ENCODE measurements at places on chromosomes 5 and 9.
A peak's percentile ranks its signal among the peaks of the same experiment; 100 is the strongest.

DNA sequence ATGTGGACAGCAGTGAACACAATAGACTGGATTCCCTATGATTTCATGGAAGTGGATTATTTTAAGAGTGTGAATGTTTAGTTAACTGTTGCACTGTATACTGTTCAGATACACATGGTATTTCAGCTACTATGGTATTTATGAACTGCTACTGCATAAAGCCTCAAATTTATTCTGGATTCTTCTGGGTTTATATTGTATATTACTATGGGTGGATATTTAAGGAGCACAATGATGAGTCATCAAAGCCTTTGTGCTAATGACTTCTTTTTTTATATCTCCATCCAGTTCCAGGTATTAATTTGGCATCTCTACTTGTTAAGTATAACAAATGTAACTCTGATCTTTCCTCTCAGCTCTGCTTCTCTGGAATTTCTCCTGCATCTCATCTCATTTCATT is 6.8 kb downstream of the KDM4C start:
- no peak for DNase-seq

DNA sequence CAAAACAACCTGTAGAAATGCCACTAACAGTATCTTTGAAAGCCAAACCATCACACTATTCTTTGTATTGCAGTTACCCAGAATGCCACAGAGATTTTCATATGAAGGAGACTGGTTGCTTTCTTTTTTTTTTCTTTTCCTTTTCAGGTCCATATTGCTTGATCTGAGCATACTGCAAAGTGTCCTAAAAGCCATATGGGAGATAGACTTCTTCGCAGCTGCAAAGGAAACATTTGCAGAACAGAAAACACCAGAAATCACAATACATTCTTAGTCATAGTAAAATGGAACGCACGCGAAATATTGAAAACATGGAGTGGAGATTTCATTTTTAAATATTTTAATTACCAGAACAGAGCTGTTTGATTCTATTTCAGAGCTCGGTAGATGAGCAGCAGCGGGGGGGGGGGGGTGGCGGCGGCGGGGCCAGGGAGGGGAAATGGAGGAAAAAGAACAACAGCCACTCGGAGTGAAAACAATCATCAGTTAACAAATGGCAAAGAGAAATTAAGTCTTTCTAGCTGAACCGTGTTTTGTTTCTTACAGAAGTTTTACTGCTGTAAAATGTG is 284.1 kb downstream of the NFIB start:
- DNase-seq, result no peak

- DNase-seq, result no peak
Observed at GRCh38 chr5:176570044-176570443, 20.9 kb downstream of the CDHR2 start.

DNA sequence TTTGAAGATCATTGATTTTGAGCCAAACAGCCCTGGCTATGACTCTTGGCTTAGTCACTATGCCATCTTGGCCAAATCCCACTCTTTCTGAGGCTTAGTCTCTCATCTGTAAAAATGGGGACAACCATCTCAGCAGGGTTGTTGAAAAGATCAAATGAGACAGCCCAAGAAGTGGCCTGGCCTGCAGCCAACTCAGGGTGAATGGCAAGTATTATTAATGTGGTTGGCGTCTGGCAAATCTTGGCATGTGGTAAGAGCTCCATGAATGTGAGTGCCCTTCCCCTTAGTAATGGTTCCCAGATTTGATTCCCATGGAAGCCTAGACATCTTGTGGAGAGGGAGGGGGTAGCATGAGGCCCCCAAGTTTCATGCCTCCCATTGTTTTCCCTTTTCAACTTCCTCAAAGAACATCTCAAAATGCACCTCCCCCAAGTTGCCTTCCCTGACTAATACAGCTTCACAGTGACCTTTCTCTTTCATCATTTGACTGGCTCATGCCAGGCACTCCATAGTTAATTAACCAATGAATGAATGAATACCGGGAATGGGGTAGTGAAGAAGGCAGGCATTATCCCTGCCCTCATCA is 11.8 kb upstream of the TGFBI start:
- no peak for DNase-seq

DNA sequence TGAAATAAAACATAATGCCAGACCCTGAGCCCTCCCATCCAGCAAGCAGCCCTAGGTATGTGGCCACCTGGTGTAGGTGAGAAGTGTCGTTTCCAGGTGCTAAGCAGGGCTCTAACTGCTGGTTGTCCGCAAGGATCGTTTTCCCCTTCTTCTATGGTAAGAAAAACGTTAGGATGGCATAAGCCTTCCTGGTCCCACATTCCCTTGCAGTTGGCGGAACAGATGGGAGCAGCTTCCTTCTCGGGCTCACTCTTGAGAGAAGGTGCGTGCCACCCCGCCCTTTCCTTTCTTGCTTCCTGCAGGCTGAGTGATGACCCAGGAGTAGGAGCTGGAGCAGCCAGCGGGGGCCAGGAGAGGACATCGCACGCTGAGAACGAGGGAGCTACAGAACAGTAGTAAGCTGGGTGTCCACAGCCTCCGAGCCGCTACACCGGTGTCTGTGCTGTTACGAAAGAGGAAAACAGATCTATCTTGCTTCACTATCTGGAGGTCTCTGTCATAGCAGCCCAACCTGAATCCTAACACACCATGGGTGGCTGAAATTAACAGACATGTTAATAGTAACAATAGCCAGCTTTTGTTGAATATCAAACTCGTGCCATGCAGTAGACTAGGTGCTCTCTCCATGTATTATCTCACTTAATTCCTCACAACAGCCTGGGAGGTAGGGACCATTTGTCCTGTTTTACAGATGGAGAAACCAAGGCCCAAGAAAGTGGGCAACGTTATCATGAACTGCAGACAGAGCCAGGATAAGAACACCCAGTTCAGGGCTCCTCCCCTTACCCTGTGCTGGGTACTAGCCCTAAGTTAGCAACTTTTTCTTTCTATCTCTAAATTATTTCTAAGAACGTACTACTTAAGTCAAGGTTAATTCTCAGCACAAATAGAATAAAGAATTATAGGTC is 139.8 kb downstream of the COL23A1 start:
- no peak for DNase-seq

GRCh38 chr9:90773617-90774016 is 28.0 kb upstream of the SYK start:
- DNase-seq, result no peak

DNA sequence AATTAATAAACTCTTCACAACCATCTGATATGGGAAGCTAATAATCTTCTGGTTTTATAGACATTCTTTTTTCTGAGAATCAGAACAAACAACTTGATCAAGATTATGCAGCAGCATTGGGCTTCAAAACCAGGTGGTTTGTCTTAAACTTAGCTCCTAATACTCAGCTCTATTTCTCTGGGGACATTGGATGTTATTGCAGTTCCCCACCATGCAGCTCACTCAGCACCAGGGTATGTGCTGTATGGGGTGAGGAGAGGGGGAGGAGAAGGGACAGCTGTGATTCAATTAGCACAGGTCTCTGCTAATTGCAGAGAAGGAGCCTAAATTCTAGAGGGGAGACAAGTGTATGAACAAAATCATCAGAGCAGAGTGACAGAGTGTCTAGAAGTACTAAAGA is 210.7 kb upstream of the TNC start:
- no peak for DNase-seq

GRCh38 chr5:138972836-138973235 is 97.7 kb upstream of the LRRTM2 start:
- DNase-seq, result no peak

- peak; percentile 39 for DNase-seq
Observed at GRCh38 chr9:95003689-95004410, 277.4 kb downstream of the AOPEP start.

Measured in T-helper 1 cell (primary cell).